Left colon (tissue), 2 donors: ENCODE measurements at places on chromosomes 5 and 9.
A peak's percentile ranks its signal among the peaks of the same experiment; 100 is the strongest.

DNA sequence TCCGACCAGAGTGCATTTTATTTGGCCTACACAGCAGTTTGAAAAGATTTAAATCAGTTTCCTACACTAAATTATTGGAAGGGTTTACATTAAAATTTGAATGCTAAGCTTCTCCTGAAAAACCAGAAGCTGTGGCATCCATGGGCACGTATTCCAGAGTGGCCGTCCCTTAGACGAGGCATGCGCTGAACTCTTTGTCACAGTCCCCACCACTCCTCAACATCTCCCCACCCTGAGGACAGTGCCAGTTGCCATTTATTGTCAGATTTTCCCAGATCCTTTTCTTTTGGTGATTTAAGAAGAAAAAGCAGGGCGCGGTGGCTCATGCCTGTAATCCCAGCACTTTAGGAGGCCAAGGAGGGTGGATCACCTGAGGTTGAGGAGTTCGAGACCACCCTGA is 39.9 kb upstream of the UNC5A start:
- no peak for DNase-seq

DNA sequence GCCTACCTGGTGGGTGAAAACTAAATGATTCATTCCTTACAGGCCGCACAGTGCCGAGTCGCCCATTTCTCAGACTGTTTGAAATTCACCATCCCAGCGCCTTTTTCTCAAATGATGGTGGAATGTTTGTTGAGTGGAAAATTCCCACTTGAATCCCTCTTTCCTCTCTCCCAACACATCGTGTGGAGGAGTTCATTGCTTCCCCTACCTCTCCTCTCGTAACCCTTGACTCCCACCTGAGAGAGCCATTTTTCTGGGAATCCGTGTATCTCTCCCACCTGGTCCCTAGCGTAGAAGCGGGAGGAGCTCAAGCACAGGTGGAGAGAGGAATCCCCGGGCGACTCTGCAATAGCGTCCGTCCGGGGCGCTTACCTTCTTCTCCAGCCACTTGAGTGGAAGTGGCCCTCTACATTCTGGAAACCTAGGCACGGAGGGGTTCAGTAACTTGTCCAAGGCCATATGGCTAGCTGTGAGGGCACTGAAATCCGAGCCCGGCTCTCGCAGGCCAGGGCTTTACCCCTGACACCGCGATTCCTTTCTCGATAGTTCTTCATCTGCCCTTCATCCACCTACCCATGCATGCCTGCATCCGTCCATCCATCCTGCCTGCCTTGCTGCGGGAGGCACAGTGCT is 683 bp downstream of the OSMR start:
- no peak for DNase-seq

DNA sequence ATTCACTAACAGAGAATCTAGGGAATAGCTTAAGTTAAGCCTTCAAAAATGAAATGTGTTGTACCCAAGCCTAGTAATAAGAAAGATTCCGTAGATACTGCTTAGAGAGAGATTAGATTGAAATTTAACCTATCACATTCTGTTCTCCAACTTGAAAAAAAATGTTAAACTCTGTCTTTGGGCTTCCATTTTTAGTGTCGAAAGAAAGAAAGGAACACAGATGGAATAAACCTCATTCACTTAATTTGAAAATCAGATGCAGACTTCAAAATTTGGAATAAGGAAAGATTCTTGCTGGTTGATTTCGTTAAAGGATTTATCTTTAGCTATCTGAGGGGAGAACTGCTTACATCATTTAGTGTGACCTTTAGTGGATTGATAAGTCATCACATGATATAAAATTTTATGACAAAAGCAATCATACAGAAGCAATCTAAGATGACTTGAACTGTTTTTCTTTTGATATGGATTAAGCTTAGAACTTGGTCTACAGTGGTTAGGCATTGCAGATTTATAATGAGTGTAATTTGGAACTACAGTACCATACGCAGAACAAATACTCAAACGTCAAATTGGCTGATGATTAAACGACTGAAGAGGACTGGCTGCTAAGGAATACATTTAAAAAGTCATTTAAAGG is 128.5 kb downstream of the GLIS3 start:
- DNase-seq: no peak

DNA sequence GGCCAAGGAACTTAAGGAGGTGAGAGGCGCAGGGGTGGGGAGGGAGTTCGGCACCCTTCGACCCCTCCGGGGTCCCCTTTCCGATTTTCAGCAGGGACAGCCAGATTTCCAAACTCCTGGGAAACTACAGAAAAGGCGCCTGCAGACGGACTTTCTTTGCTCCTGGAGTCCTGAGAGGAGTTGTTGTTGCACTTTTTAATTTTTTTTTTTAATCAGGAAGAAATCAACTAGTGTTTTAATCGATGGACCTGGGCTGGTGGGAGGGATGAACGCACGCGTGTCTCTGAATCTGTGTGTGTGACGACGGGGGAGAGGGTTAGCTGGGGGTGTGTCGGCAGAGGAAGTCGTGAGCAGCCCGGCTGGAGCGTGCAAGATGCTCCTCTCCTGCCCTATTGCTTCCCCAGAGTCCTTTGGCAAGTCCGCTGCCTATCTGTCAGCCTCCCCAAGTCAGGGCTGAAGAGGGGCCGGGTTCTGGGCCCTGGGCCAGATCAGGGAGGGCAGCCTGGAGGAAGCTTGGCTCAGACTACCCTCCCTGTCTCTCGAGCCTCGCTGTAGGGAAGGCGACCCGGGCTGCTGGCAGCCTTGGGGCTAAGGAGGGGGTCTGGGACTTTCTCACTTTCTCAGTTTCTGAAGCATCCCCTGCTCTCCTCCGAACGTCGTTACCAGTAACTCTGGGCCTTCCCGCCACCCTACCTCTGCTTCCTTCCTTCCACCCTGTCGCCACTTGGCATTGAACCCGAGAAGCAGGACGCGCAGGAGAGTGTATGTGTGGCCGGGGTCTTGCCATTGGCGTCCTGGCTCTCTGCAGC is 731 bp downstream of the PRR16 start:
- peak; percentile 12 for DNase-seq

- DNase-seq: no peak
These were observed 31.1 kb downstream of the SEC61B start for GRCh38 chr9:99253134-99253533.

DNA sequence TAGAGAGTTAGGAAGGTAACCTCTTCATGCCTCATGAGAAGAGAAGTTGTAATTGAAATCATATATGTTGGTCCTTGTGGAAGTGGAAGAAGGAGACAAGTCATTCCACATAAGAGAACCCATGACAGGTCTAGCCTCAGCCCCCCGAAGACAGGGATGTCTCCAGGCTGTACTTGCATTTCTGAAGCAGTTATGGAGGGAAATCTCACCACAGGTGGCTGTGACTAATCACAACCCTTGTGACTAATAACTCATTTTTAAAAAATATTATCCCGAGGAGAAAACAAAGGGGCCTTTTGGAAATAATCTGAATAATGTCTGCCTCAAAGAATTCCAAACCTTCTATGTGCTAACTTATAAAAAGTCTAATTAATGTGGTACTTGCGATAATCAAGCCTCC is 262.1 kb upstream of the RPS23 start:
- no peak for DNase-seq

- DNase-seq: no peak
These were observed 251.0 kb downstream of the TUSC1 start for GRCh38 chr9:25427290-25427689.

DNA sequence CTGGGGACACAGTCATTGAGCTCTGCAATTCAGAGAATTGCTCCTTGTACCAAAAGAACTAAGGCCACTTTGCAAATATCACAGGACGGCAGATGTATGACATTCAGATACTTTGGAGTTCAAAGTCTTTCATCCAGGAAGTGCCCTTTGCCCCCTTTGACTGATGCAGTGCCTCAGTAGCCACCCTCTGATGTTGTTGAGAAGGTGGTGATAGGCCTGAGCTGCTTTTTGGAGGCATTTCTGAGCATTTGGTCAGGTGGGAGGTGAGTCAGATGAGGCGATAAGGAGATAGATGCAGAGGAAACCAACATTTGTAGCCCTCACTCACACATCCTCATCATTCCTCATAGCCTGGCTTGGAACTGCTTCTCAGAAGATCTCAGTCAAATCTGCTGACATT is 63.4 kb downstream of the ANGPTL2 start:
- DNase-seq: no peak

DNA sequence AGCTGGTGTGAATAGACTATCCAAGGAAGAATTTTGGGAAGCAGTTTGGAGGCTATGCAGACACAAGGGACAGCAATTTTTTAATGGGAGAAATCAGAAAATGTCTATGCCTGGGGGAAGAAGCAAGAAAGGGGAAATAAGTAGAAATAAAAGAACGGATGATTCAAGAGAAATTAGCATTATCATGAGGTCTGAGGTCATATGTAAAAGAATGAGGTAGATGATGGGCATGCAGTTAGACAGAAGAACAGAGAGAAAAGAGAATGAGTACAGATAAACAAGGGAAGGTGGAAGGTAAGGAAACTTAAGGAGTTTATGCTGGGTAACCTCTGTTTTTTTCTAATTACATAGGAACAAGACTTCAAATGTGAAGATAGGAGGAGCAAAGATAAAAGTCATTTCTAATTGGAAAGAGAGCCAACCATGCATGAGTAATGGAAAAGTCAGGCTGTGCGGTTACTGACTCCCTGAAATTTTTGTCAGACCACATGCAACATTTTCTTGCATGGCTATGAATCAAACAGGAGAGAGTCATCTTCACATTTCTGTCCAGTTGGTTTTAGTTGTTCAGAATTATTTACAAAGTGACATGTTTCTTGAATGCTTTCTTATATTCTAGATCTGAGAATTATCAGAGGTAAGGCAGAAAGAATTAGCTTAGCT is 101.0 kb upstream of the PIK3R1 start:
- DNase-seq: no peak

- no peak for DNase-seq
These were observed 129.9 kb downstream of the TLE4 start for GRCh38 chr9:79701651-79702050.

DNA sequence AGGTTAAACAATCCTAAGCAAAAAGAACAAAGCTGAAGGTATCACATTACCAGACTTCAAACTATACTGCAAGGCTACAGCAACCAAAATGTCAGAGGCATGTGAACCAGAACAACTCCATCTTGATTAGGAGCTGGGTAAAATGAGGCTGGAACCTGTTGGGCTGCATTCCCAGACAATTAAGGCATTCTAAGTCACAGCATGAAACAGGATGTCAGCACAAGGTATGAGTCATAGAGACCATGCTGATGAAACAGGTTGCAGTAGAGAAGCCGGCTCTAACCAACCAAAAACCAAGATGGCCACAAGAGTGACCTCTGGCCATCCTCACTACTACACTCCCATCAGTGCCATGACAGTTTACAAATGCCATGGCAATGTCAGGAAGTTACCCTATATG is 252.0 kb downstream of the RASEF start:
- no peak for DNase-seq

- DNase-seq: peak; percentile 78
These were observed 48.9 kb downstream of the CXXC5 start for GRCh38 chr5:139696894-139697658.

GRCh38 chr5:118863345-118863744 is 125.0 kb downstream of the DTWD2 start:
- DNase-seq: no peak

GRCh38 chr5:17156463-17156862 is 61.0 kb upstream of the BASP1 start:
- DNase-seq: no peak

DNA sequence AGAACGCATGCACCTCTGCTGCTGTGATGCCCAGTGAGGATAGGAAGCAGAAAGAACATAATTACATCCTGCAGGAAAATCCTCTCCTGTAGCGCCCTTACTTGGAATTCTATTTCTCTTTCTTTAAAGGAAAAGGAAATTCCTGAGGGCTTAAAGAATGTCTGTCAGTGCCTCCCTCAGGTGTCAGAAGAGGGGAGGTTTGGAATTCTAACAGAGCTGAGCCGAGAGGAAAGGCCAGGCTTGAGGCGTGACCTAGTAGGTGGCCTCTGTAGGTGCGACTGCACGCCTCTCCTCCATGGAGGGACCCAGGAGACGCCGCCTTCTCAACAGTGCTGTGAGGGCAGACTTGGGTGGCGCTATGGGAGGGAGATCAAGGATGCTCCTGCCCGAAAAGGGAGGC is 55.9 kb upstream of the ERCC6L2 start:
- no peak for DNase-seq

GRCh38 chr9:4837261-4838188 is 44.8 kb downstream of the RCL1 start:
- DNase-seq: no peak

GRCh38 chr5:108655750-108656450 is 91.8 kb upstream of the FER start:
- DNase-seq: no peak

GRCh38 chr9:134403682-134404301 is 77.5 kb downstream of the RXRA start:
- peak; percentile 74 for DNase-seq

DNA sequence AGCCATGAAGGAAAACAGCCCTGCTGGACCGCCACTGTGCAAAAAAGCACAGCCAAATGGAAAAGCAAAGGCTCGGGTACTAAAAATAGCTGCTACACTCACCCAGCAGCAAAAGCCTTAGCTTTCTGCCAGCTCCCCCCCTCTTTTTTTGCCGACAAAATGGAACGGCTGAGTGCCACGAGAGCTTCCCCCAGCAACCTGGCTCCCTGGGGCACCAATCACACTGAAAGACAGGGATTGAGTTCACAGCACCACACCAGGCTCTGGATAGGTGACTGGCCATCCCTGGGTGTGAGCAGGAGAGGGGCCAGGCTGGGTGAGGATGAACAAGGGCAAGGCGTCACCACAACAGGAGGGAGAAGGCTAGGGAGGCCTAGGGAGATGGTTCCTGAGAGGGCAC is 66.7 kb downstream of the SIL1 start:
- no peak for DNase-seq

DNA sequence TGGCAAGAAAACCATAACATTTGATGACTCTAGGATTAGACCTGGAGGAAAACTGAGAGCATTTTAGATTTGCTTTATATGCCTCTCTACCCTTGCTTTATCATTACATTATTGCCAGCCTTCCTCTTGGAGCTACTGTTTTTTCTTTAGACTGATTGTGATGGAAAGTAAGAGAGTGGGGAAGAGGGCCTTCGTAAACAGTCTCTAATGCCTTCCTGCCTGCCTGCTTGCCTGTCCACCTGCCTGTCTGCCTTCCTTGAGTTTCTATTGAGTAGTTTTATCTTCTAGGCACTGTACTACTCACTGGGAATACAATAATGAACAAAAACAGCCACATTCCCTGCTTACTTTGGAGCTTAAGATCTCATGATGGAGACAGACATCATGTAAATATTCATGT is 189.3 kb downstream of the TRPM3 start:
- no peak for DNase-seq

DNA sequence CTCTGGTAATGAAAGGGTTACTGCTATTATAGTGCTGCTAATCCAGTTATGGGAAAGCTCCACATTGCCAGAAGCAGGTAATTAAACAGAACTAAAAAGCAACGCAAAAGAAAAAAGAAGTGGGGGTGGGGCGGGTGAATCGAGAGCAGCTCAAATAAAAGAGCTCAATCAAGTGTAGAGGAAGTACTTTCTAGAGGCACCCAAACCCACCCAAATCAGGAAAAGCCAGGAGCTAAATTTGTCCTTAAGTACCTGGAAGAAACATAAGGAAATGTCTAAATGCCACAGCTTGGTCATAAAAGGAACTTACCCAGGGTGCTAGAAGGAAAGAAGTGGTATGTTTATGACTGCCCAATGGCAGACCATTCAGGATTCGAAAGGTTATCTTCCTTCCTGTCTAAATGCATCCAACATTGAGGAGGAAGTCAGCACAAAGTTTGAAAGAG is 2.4 kb upstream of the RNF145 start:
- peak; percentile 41 for DNase-seq
